Activated CD4-positive, alpha-beta T cell treated with anti-CD3 and anti-CD28 coated beads, Interleukin-2, amount 10 ng/mL, durations not matched to agents 7 days and 5 days (primary cell): ENCODE measurements at places on chromosomes 2 and 18. TPM values are rescaled to one million over a fixed set of nuclear protein-coding genes. Genes with fewer than 3 reads are reported as not detected.

TGFA gene
- 0.07 TPM for total RNA-seq

COL4A4 gene
- total RNA-seq, result 0.06 TPM

SLC30A3 gene
- 0.45 TPM for total RNA-seq

AGXT gene
- not detected for total RNA-seq

NETO1 gene
- not detected for total RNA-seq

DOCK10 gene
- 269 TPM for total RNA-seq

LIMS4 gene
- not detected for total RNA-seq

ST6GAL2 gene
- total RNA-seq, result not detected

CABYR gene
- total RNA-seq, result 1.3 TPM

CSRNP3 gene
- total RNA-seq, result not detected
